GM12891 (cell line): ENCODE measurements at places on chromosomes 12 and 14.

DNA sequence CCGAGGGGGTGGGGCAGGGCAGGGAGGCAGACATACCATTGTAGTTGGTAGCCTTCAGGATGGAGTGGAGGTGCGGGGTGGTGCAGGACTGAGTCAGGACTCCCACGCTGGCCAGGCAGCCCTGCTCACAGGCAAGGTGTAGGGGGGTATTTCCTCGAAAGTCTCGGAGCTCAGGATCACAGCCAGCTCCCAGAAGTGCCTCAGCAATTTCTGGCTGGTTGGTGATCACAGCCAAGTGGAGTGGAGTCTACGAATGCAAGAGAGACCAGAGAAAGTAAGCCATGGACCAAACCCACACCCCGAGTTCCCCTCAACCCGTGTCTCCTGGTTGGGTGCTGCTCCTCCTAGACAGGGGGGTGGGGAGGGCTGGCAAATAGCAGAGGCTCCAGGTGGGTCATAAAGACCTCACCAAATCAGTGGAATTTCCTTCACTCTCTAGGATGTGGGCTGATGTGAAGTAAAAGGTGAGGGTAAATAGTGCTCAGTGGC lies 1.4 kb downstream of the NFKBIA start:
- DNase-seq = no peak

DNA sequence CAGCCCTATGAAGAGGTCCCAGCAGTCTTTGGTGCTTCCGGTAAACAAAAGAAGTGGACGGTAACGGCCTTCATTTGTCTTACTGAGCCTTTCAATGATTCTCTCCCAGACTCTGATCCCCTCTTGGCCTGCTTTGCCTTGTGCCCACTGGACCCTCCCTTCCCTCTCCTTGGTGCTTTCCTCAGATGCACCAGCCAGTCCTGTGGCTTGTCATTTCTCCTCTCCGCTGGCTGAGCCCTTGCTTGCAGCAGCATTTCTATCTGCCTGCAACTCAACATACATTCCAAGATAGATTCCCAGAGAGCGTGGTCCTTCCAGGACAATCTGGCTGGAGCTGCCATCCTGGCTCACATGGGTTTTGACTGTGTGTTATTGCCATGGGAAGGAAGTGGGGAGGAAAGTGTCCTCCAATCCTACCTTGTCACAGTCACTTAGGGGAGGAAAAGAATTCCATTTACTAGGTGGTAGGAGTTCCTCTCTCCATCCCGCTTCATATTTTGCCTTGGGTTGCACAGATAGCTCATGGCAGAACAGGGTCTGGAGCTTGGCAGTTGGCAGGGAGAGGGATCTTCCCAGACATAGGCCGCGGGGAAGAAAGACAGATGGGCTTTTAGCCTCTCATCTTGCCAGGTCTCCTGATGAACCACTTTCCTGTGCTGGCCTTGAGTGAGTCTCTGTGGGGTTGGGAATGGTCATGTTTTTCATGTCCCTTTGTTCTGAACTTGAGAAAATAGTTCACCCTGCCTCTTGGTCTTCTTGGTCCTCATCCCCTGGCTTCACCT lies 92.8 kb upstream of the KCNA1 start:
- DNase-seq = no peak

- DNase-seq = no peak
These were observed 20.2 kb downstream of the CCDC38 start for GRCh38 chr12:95922231-95922630.

- no peak for DNase-seq
These were observed 44.8 kb upstream of the METAP2 start for GRCh38 chr12:95429172-95429510.

GRCh38 chr14:24232645-24233537 lies at the start of gene GMPR2:
Gene GMPR2 (plus strand): TSS chr14:24232929. CDS start chr14:24233254, 325 bp downstream.
- no peak for DNase-seq

GRCh38 chr12:98453070-98453469 lies 62.3 kb upstream of the TMPO start:
- no peak for DNase-seq

DNA sequence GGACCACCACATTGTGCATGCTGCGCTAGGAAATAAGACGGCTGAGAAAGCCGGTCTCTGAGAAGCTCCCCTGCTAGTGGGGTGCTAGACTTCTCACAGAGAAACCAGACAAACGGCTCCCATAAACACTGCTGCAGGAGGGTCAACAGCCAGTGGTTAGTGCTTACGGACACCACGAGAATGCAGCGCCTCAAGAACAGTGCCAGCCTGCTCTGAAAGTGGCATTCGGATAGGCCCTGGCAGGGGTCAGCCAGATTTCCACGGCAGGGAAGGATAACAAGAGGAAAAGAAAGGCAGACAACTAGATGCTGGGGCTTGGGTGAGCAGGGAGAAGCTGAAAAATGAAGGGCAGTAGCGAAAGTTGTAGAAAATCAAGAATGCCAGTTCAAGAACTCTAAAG lies 26.4 kb downstream of the PPTC7 start:
- DNase-seq = no peak

- no peak for DNase-seq
These were observed 213.4 kb downstream of the EGLN3 start for GRCh38 chr14:33737446-33737845.
